GM23248 (cell line): ENCODE measurements at places on chromosomes 2 and 18. TPM values are rescaled to one million over a fixed set of nuclear protein-coding genes. Genes with fewer than 3 reads are reported as not detected.
A peak's percentile ranks its signal among the peaks of the same experiment; 100 is the strongest.

DNA sequence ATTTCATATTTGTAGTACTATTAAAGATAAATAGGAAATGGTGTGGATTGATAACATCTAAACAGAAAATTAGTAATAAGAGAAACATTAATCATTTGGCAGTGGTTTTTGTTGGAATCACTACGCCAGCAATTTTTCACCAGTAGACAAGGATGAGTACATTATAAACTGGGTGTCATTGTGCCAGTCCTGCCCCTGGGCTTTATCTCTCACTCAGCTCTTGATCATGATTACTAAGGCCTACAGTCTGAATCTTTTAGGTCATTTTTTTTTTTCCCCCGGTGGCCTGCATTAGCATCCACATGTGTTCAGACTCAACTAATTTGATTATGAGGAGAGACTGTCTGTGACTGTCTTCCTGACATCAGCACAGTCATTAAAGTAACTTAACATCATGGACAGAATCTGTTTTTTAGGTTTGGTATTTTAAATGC, 16.2 kb downstream of the GULP1 start:
- no peaks in the 10 kb centered on the region for H3K27me3 ChIP-seq
- H3K4me3 ChIP-seq = no peak overlapping the region
- H3K27ac ChIP-seq = no peak overlapping the region
- H3K4me1 ChIP-seq = peaks cover 22% of the 10 kb centered on the region
- no peak for DNase-seq

- H3K27me3 ChIP-seq = no peaks in the 10 kb centered on the region
- no peaks in the 10 kb centered on the region for H3K36me3 ChIP-seq
- peak; percentile 84 for DNase-seq
- peaks cover 26% of the 10 kb centered on the region for H3K4me1 ChIP-seq
Observed at GRCh38 chr2:198100346-198100745, 296.0 kb downstream of the PLCL1 start.

DNA sequence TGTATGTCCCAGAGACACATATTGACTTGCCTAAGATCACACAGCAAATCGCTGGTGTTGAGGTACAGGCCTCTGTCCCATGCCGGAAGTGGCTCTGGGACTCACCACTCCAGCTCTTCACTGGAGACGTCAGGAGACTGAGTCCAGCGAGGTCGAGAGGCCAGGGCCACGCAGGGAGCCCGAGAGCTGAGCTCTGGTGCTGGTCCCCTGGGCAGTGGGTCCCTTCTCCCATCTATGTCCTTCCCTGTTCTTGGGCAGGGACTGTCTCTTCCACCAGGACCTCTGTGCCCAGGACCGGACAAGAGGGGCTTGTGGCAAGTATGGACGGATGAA, 62.4 kb upstream of the TWIST2 start:
- peak overlapping the region; percentile 96 for H3K27ac ChIP-seq
- H3K4me1 ChIP-seq = peaks cover 53% of the 10 kb centered on the region
- DNase-seq = peak; percentile 45
- H3K36me3 ChIP-seq = no peaks in the 10 kb centered on the region
- no peaks in the 10 kb centered on the region for H3K27me3 ChIP-seq

GRCh38 chr2:47023332-47023731, 107.7 kb upstream of the MCFD2 start:
- H3K27me3 ChIP-seq = no peaks in the 10 kb centered on the region
- H3K4me1 ChIP-seq = no peaks in the 10 kb centered on the region
- no peak for DNase-seq
- no peak overlapping the region for H3K27ac ChIP-seq

The CD8B2 gene
- total RNA-seq = not detected in 2 replicates

The BCL2 gene
- total RNA-seq = 1.0 and 1.5 TPM in 2 replicates
